ENCODE measurements at places on chromosomes 2 and 18.

GRCh38 chr18:10544093-10544748 is 18.4 kb downstream of the NAPG start:
- DNase-seq: no peak

DNA sequence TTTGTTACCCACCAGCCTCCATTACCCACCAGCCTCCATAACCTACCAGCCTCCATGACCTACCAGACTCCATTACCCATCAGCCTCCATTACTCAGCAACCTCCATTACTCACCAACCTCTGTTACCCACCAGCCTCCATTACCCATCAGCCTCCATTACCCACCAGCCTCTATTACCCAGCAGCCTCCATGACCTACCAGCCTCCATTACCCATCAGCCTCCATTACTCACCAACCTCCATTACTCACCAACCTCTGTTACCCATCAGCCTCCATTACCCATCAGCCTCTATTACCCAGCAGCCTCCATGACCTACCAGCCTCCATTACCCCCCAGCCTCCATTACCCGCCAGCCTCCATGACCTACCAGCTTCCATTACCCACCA is 133.3 kb upstream of the HS6ST1 start:
- DNase-seq: no peak

DNA sequence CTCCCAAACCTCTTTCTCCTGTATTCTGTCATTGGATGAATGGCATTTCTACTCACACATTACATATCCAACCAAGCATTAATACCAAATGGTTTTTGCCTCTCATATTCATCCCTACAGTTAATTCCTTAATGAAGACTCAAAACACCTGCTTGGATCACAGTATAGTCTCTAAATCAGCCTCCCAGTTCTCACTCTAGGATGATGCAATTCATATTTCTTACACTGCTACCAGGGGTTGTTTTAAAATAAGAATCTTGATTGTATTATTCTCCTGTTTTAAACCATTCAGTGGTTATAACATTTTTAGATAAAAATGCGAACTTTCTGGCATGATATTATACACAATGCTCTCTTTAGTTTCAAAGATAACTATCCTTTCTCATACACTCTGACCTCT is 281.4 kb upstream of the ZEB2 start:
- no peak for DNase-seq

GRCh38 chr2:193966590-193966989 is 1690.4 kb upstream of the SLC39A10 start:
- peak; percentile 85 for DNase-seq

GRCh38 chr18:56509656-56510055 is 128.7 kb downstream of the TXNL1 start:
- no peak for DNase-seq

DNA sequence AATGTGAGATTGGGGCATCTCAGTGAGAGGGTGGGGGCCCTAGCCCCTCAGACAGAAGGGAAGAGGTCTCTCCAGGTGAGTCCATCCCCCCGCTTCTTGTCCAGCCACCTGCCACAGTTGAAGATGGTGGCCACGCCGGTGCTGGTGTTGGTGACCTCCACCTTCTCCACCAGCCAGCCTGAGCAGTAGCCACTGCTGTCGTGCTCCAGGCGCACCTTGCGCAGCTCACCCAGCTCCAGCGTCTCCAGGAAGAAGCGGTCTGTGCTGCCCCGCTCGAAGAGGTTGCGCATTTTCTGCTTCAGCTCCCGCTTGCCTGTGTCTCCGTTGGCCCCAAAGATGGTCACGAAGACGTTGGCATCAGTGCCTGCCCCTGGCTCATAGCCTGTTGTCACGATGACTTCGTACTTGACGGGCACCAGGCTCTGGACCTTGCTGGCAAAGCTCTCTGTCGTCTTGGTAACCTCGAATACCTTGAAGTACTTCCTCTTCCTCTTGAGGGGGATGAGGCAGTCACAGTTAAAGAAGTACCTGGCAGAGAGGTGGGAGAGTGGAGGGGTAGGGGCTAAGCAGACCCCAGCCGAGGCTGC is 179.5 kb downstream of the LOXHD1 start:
- no peak for DNase-seq

DNA sequence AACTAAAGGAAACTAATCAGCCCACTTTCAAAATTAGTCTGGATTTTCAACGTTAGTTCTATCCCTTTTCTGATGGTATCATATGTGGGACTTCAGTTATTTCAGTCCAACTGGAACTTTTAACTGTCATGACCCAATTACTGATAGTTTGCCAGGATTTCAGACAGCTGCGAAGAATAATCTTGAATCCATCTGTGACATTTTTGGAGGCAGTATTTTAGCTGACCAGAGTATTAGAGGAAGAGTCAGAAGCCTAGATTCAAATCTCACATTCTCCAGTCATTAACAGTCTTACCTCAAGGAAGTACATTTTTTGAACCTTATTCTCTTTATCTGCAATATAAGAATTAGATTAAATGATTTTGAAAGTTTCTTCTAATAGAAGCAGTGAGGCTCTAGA is 81.3 kb downstream of the PTRHD1 start:
- DNase-seq: no peak

DNA sequence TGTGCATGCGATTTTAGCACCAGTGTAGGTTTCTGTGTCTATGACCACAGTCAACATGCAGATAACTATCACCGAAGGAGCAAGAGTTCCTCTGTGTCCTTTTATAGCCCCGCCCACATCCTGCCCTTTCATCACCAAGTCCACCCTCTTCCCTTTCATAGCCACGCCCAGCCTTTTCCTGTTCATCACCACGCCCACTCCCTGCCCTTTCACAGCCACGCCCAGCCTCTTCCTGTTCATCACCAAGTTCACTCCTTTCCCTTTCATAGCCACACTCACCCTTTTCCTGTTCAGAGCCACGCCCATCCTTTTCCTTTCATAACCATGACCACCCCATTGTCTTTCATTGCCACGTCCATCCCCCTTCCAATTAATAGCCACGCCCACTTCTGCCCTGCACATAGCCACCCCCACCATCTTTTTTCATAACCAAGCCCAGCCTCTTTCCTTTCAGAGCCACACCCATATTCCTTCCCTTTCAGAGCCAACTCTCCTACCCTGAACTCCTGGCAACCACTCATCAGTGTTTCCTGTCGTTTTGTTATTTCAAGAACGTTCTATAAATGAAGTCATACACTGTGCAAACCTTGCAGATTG is 273.9 kb downstream of the MYT1L start:
- DNase-seq: peak; percentile 3

- no peak for DNase-seq
These were observed 42.8 kb downstream of the STK25 start for GRCh38 chr2:241465543-241465942.

DNA sequence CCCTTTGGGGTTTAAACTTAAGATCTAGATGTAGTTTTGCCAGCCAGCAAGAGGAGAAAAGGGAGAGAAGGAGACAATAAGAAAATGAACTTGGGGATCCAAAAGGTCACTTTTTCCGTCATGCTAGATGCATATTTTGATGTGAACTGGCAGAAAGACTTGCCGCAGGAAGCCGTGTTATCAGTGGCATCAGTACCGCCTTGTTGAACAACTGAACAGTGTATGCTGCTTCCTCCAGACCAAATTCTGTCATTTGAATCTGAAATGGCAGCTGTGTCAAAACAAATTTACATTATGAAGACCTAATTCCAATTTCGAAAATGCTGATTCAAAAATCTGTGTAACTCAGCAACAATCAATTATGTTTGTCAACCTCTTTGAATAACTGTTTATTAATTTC is 42.1 kb downstream of the TMEM200C start:
- DNase-seq: no peak

DNA sequence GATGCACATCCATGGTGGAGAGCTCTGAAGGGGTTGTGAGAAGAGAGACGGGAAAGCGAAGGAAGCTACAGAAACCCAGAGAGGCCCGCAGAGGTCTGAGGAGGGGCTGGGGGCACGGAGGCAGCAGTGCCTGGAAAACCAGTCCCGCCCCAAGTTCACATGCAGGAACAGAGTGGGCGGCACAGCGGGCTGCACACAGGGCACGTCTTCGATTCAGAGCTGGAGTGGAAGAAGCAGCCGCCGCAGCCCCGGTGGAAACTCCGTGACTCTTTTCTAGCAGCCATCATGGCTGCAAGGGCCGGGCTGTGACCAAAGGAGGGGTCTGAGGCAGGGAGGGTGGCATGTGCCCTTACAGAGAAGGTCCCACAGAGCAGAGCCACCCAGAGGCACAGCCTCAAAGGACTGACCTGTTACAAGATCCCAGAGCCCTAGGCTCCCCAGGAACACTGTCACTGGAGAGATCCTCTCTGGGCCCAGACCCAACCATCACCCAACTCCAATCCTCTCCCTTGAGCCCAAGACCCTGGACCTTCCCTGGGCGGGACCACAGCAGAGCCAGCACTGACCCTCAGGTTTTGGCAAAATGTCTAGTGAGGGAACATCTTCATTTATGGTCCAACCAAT is 10.7 kb downstream of the PRKAG3 start:
- DNase-seq: no peak

DNA sequence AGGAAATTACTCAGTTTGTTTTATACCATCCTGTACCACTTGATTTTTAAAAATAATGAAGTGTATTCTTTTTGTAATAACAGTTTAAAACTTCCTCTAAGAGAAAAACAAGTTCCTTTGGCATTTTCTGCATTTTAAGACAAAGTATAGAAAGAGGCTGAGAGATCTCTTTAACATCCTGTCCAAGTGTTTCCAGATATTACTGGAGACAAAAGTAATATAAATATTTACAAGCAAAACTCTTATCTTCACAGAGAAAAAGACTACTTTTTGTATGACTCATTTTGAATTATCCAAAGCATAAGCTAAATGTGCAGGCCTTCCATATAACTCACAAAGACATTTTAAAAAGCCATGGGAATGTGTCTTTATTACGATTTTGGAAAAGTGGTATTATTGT is 221.1 kb downstream of the RDH14 start:
- peak; percentile 26 for DNase-seq

DNA sequence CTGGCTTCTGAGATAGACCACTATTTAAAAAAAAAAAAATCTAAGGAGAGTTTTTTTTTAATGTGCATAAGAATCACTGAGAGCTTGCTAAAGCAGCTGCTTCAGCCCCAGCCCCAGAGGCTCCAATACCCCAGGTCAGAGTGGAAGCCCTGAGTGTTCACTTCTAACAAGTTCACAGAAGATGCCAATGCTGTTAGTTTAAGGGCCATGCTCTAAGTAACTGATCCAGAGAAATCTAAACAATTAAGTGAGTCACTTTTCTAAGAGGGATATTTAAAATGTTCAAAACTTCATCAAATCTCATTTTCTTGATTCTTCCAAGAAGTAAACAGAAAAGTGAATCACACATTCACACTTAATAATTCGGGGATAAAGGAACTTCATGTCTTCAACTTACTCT is 126.4 kb upstream of the CD226 start:
- DNase-seq: peak; percentile 22

- no peak for DNase-seq
These were observed 718.2 kb downstream of the DPP10 start for GRCh38 chr2:115160531-115161080.

DNA sequence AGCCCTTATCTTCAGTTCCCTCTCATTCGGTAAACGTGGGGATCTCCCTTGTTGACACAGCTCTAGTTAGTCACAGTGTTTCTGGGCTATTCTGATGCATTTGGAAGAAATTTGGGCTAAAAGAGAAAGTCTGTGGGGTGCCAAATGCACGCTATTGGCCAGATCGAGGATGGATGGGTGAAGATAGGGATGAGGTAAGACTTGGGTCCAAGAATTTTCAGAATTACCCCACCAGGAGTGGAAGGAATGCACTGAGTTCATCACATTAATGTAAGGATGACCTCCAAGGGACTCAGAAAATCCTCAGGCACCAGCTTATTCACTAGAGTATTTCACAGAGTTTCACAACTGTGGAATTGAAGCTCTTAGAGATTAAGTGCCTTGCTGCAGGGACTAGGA is 49.3 kb downstream of the NRP2 start:
- DNase-seq: peak; percentile 99

DNA sequence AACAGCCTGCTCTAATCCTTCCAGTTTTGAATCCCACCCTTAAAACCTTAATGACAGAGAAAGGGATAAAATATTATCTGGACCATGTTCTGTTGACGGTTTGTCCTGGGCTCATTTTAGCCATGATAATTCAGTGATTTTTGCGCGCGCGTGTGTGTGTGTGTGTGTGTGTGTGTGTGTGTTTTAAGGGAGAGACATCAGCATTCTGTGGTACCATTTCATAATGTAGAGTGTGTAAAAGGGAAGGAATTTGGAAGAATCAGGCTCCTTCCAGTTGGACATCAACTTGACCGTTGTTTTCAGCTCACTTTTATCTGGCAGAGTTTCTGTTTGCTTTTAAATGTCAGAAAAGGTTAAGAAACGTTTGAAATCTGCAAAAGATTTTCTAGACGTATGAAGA is 535.5 kb downstream of the TNS1 start:
- no peak for DNase-seq

DNA sequence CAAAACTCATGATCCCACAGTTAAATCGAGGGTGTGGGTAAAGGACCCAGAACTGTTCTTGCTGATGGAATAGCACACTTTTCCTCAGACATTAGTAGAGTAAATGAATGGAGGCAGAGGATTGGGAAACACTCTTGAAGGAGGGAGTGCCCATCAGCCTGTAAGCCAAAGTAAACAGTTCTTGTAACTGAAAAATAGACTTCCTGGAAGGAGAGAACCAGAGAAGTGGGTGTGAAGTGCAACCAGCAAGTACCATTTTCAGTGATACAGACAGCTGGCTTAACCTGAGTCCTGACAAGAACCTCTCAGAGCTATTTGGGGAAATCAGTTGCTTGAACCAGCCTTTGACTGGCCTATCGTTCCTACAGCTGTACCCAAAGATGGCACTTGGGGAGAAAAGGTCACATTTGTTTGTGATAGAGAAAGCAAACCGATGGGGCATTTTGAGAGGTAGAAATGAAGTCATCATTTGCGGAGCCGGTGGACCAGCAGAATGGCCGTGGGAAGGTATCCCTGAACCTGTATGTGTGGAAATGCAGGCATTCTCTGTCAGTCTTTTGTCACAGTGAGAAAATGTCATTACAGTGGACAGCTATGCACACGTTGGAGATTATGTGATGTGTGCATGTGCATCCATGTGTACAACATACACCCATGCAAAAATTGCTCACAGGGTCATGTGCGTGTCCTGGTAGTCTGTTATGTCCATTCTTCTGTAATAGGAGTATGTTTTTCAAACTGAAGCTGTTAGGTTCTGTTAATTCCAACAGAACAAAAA is 17.8 kb downstream of the CRIM1 start:
- DNase-seq: peak; percentile 68

GRCh38 chr2:201271917-201272316 is 11.6 kb downstream of the CASP8 start:
- DNase-seq: no peak

DNA sequence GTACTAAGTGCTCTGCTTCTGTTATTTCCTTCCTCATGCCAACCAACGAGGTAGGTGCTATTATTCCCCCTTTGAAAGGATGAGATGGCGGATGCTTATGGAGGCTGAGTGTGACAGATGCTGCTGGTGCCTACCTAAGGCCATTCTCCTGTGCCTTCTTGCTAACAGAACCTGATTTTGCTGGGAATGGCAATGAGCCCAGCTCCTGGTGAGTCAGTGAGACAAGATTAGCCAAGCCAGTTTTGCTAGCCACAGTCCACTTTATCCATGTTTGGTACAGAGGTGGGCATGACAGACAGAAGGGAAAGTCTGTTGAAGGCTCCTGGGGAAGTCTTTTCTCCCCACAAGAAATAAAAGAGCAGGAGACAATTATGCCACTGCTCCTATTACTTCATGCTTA is 43.7 kb upstream of the TMEM163 start:
- no peak for DNase-seq

- DNase-seq: no peak
These were observed 109.1 kb downstream of the CDK15 start for GRCh38 chr2:201915446-201915845.

GRCh38 chr18:49744376-49745008 is 68.8 kb downstream of the ACAA2 start:
- no peak for DNase-seq

GRCh38 chr2:223894968-223895367 is 50.2 kb downstream of the WDFY1 start:
- no peak for DNase-seq
